ENCODE measurements at places on chromosomes 1 and 21. TPM values are rescaled to one million over a fixed set of nuclear protein-coding genes. Genes with fewer than 3 reads are reported as not detected.

WDR64 gene
- not detected for total RNA-seq

DNM3 gene
- 6.8 TPM for total RNA-seq

RASSF5 gene
- 40.9 TPM for total RNA-seq

NECTIN4 gene
- total RNA-seq: 9.6 TPM

- no peak for DNase-seq
These were observed 34.3 kb downstream of the SSBP3 start for GRCh38 chr1:54371942-54372275.

DNA sequence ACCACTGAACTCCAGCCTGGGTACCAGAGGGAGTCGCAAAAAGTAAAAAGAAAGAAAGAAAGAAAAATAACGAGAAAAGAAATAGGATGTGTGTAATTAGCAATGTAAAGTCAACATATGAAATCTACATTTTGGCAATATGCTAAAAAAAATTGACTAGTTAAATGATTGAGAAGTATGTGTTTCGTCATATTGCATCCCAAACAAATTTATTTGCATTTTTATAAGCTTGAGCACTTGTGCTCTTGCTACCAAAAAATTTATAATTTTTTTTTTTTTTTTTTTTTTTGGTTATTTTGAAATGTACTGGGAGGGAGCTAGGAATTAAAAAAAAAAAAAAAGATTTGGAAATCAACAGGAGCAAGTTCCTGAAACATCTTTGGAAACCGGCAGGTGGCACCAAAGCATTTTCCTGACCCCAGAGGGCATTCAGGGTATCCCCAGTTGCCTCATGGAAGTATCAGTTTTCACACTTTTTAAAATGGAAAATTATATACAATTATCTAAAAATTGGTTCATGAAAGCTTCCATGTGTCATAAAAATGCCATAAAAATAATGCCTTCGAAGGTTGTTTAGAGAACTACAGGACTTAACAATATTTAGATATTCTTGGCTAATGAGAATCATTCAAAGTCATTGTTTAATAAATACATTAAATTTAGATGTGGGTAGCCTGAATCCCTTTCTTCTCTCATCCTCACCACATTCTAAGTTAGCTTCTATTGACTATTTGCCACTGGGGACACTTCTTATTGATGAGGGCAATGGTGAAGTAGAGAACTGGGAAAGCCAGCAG lies 4.8 kb upstream of the HEATR1 start:
- no peak for DNase-seq

- no peak for DNase-seq
These were observed 281.1 kb downstream of the TTLL7 start for GRCh38 chr1:83717785-83718184.

GRCh38 chr1:24915816-24916602 lies 14.1 kb downstream of the RUNX3 start:
- DNase-seq: no peak

GRCh38 chr1:209183195-209183594 lies 400.3 kb upstream of the CAMK1G start:
- no peak for DNase-seq

DNA sequence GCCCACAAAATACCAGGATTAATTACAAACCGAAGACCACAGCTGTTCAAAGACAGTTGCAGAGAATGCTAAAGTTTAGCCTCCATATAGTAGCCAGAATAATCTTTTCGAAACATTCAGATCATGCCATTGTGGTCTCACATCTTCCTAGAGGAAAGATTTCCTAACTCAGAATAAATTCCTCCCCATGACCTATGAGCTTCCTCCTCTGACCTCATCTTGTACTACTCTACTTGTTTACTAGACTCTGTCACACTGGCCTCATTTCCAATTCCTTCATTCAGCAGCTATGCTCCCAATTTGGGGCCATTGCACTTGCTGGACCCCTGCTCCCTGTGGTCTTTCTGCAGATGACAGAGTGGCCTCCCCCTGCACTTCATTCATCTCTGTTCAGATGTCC lies 71.8 kb upstream of the LRRC53 start:
- no peak for DNase-seq

DNA sequence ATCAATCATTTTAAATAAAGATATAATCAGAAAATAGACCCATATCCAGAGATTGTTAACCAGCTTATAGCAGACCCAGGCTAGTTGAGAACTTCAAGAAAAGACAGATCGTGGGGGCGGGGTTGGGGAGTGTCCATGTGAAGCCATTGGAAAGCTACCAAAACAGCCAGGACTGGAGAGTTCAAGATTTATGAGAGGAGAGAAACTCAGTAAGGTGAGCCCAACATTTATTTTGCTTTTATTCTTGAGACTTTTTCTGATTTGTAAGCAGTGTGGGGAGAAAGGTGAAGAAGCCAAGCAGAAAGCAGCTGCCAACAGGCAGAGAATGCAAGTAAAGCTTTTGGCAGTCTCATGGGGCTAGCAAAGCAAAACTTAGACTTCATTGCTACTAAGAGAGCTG lies 179.9 kb downstream of the VPS13D start:
- DNase-seq: no peak

GRCh38 chr1:211591980-211592493 lies 13.1 kb upstream of the SLC30A1 start:
- DNase-seq: no peak

DNA sequence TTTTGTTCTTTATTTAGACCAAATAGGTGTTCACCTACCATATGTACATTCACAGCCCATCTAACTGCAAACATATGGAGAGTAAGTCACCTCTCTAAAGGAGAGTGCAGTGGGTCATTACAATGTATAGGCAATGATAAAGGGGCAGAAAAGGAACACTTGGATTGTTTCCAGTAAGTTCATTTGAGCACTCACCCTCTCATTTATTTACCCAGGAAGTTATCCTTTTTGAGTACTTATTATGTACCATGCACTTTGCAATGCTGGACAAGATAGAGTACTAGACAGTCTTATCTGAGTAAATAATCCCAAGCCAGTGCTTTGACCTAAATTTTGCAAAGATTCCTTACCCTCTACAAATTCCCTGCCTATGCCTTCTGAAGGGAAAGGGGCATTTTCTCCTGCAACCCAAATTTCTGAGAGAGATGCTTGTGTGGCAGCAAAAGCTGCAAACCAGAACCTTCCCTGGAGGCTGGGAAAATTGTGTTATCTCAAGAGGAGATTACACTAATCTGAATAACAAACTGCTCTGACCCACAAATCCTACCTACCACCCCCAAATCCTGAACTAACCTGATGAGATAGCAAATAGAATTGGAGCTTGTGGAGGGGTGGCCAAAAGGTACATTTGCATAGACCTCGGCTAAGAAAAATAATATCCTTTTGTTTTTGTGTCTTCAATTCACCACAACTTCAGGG lies 18.6 kb upstream of the RGS8 start:
- no peak for DNase-seq

DNA sequence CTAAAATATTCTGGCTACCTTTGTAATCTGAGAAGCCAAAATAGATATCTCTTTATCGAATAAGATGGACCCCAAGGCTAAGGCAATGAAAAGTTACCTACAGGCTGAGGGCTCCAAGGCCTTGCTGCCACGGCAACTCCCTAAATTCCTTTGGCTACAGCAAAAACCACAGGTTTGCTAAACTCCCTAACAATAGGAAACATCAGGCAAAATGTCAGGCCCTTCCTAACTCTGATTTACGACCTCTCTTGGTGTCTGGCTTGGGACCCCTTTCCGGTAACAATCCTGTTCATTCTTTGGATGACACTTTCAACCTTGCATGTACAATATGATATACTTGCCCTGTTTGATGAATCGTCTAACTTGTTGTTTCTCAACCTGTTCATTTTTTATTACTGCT lies 11.3 kb upstream of the OR2T8 start:
- no peak for DNase-seq

DNA sequence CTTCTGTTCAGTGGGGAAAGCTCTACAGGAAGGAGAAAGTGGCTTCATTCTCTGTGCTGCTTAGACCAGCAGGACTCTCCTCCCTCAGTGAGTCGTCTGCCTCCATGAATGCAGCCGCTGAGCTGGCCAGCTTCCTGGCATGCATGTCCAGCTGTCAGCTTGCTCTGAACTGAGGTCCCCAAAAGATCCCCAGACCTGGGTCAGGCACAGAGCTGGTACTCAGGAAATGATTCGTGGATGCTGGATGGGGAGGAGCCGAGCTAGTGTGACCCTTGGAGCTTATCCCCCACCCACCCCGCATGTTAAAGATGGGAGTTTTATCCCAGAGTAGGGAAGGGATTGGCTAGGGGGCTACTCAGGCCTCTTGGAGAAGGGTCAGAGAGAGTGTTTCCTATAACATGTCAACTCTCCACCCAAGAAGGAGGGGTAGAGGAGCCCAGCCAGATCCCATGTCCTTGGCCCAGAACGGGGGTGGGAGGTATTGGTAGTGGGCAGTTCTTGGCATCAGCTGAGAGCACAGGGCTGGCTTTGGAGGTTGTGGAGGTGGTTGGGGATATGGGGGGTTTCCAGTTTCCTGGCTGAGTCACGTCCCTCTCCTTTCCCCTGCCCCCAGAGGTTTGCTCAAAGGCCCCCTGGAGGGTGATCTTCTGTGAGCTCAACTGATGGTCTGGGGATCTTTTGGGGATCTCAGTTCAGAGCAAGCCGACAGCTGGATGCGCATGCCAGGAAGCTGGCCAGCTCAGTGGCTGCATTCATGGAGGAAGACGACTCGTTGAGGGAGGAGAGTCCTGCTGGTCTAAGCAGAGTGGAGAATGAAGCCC lies 110.1 kb downstream of the FOXD2 start:
- DNase-seq: no peak

DNA sequence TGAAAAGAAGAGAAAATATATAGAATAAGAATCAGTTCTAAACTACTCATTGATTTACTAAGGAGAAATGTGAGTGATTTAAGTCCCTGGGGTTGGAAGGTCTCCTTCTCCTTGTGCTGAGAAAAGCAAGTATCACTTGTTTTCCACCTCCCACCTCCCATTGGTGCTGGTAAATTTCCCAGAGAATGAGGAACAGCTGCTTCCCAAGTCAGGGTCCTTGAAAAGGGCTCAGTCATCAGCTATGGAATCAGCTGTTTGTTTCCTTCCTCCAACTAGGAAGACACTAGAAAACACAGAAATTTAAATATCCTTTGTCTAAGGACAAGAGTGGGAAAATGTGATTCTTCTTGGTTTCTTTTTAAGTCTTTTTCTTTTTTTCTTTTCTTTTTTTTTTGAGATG lies 131.3 kb upstream of the C1orf21 start:
- DNase-seq: no peak

GRCh38 chr1:235513495-235514366 lies 9.5 kb upstream of the B3GALNT2 start:
- no peak for DNase-seq

DNA sequence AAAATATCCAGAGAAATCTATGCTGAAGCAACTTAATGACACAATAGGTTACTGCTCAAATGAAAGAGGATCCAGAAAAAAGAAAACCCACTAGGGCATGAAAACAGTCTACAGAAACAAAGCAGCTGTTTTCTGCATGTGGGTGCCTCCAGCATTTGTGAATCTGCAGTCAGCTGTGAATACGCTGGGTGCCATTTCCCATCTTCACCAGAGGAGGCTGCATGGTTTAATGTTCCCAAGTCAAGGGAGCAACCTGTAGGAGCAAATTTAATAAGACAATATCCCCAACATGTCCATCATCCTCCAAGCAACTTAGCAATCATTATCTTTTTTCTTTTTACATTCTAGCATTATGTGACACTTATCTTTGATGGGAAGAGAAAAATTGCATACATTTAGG lies 396.6 kb downstream of the BRINP2 start:
- DNase-seq: no peak

- DNase-seq: peak; percentile 67
These were observed at the start of gene ADAMTSL4 for GRCh38 chr1:150548632-150549495. ADAMTSL4 (plus strand) TSS chr1:150549408; CDS start chr1:150552289, 2,881 bp downstream.

DNA sequence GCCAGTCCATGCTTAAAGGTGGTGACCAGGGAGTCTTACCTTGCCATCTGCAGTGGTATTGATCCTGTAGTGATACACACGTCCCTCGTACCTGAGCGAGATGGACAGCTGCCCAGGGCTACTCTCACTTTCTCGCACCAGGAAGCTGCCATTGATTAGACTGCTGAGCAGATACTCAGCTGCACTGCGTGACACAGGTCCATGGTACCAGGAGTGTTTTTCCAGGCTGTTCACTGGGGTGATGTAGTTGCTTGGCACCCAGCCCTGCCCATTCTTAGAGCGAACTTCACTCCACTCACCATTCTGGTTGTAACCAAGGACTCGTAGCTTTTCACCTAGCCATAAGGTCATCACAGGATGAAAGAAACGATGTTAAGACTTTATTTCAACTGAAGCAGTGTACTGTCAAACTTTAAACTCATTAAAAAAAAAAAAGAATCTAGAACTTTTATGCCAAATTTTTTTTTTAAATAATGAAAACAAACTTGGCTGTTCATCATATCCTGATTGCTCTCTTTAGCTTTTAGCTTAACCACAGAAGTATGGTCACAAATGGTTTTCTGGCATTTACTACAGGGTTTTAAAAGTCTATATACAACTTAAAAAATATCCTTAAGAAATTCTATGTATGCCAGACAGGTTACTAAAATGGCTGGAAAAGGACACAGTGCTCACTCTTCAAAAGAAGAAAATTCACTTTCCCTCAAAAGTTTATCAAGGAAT lies 44.6 kb downstream of the TOR3A start:
- no peak for DNase-seq

DNA sequence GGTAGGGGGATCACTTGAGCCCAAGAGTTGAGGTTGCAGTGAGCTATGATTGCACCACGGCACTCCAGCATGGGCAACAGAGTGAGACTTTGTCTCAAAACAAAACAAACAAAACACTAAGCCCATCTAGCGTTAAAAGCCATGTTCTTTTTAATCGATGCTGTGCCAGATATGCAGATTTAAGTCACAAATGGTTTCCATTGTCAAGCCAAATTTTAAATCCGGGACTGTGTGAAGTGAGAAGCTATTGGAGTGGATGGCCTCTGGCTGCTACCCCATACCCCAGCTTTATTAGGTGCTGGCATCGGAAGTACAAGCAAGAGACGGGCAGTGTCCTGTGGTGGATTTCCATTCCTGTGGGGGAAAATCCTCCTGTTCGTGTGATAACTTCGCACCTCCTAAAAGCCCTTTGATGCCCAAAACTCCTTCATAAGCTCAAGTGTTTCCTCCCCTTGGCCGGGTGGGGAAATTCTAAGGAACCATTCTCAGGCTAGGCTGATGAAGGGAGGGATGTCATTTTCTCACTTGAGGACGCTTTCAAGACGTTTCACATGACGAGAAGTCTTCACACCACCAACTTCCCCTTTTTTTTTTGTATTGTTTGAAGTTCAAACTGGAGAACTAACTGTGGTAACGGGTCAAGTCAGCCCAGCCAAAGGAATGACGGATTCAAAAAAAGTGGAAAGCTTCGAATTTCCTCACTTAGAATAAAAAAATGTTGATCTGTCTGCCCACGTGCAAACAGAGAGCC lies 140.8 kb downstream of the KAZN start:
- no peak for DNase-seq
